ENCODE measurements at places on chromosomes 13 and 19. TPM values are rescaled to one million over a fixed set of nuclear protein-coding genes. Genes with fewer than 3 reads are reported as not detected.

DNA sequence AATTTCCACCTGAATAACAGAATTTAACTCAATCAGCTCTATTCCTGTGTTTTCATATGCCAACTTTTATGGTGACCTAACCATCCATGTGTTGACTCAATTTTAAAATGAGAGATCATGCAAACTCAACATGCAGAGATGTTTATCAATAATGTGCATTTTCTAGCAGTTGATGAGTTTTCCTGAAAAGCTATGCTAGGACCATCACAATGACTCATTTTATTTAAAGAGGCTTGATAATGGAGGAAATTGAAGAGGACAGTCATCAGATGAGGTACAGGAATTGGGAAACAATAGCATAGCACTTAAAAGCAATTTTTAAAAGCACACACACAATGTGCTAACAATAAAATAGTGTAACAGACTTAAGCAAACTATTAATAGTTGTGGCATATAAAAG, 127.1 kb downstream of the VWA8 start:
- no peak for DNase-seq

CYP4F8 gene
- under 0.01 TPM for total RNA-seq

- DNase-seq, result no peak
Observed at GRCh38 chr13:22235285-22235949, 564.5 kb downstream of the FGF9 start.

CACNG6 gene
- 1.3 TPM for total RNA-seq

Data from fibroblast of villous mesenchyme (primary cell).